ENCODE measurements at places on chromosomes 5 and 9.

GRCh38 chr9:110828264-110828663 lies 159.7 kb downstream of the MUSK start:
- no peak for DNase-seq

- no peak for DNase-seq
These were observed 561.3 kb downstream of the PSAT1 start for GRCh38 chr9:78858266-78858665.

DNA sequence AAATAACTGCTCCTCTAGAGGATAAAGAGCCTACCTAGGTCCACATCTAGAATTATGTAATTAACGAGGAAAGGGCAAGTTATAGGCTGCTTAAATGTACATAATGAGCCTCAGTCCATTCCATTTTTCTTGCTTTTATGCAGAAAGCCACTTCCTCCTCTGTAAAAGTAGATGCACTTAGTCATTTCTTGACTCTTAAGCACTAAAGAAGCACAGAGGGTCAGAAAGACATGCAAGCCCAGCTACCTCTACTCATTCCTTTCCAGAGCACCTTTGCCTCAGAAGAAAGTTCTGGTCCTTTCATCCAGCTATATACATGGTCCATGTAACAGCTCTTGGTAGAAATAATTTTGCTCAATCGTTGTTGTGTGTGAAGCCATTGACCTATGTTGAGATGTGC lies 308.0 kb upstream of the NREP start:
- DNase-seq, result no peak

DNA sequence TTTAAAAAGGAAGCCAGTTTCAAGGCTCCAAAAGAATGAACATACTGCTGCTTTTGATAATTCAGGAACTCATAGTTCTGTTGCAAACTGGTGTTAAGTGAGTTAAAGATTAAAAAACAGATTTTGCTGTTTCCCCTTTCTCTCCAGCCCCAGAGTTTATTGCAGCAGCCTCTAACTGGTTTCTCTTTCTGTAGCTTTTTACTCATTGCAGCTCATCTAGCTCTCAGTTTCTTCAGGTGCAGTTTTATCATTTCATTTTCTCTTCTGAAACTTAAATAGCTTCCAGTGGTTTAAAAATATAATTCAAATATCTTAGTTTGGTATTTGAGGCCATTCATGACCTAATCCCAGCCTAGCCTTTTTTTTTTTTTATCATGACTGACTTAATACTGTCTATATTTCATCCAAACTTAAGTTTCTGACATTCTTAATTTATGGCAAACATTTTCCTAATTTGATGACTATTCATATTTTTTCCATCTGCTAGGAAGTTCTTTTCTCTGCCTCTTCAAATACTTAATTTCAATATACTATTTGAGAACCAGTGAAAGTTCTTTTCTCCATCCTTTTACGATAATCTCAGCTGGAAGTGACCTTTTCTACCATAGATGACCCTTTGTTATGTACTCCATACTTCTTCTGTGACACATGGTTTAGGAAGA lies 252.7 kb upstream of the GRIA1 start:
- DNase-seq, result no peak

- no peak for DNase-seq
These were observed 258.3 kb upstream of the NR4A3 start for GRCh38 chr9:99563364-99563763.
